ENCODE measurements at places on chromosomes 6 and 20.
A peak's percentile ranks its signal among the peaks of the same experiment; 100 is the strongest.

GRCh38 chr20:64062276-64062595, 762 bp upstream of the TCEA2 start:
- DNase-seq: peak; percentile 43

- DNase-seq: no peak
Observed at GRCh38 chr6:93746892-93747291, 327.5 kb upstream of the EPHA7 start.

DNA sequence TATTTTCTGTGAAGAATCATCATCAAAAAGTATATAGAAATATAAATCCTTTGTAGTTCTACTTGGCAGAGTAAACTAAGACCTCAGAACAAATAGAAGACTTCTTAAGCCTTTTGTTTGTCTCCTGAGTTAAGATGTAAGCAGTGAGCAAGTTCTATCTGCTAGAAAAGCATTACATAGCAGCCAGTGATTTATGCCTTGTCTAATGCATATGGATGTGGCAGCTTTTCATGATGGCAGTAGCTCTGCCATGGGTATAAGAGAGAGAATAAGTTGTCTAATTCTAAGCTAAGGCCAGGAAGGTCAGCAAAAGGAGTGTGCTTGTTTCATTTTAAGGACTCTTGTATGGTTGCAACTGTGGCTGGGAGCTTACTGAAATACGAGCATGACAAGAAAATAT, 920.2 kb downstream of the GRIK2 start:
- DNase-seq: no peak

- no peak for DNase-seq
Observed at GRCh38 chr20:13238001-13238653, 17.1 kb downstream of the ISM1 start.

- DNase-seq: peak; percentile 30
Observed at GRCh38 chr20:5654557-5654956, 95.6 kb upstream of the SHLD1 start.

- no peak for DNase-seq
Observed at GRCh38 chr6:18445228-18445627, 58.1 kb downstream of the RNF144B start.
